ENCODE measurements at places on chromosomes 2 and 18. TPM values are rescaled to one million over a fixed set of nuclear protein-coding genes. Genes with fewer than 3 reads are reported as not detected.

DNA sequence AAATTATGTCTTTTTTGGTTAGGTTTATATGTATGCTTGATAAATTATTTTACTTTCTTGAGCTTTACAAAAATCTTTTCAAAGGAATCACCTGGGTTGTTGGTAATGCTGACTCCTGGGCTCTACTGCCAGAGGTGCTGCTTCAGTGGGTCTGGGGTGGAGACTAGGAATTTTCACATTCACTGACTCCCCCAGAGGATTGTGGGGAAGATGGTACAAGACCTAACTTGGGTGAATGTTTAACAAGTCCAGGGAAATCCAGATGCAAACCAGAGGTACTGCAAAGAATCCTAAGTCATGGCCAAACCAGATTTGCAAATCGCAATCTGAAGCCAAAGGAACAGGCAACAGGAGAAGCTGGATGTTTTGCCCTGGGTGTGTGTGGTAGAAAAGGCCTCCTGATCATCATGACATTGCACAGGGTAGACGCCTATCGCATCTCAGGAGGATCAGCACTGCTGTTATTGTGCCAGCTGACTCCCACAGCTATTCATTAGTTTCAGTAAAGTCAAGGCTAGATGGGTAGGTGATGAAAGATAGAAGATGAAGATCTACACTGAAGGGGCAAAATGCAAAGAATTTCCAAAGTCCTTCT is 185.2 kb downstream of the BARD1 start:
- DNase-seq: no peak

- peak; percentile 28 for DNase-seq
Measured at GRCh38 chr2:127638361-127639110, 7.4 kb upstream of the GPR17 start.

The HSPE1 gene
- 76.7 TPM for total RNA-seq

GRCh38 chr2:241156971-241157441 is 6.7 kb downstream of the PPP1R7 start:
- no peak for DNase-seq

The ASAP2 gene
- total RNA-seq: 20.0 TPM

- DNase-seq: no peak
Measured at GRCh38 chr18:59768409-59768808, 71.2 kb upstream of the CCBE1 start.

The ACADL gene
- total RNA-seq: 0.26 TPM

- DNase-seq: no peak
Measured at GRCh38 chr2:233063269-233063975, 3.3 kb downstream of the INPP5D start.
